Pancreas (tissue), 10 donors: ENCODE measurements at places on chromosomes 5 and 9. TPM values are rescaled to one million over a fixed set of nuclear protein-coding genes. Genes with fewer than 3 reads are reported as not detected.

Gene PCDHB5
- 2.4 TPM for total RNA-seq

Gene RORB
- 0.26 TPM for total RNA-seq

Gene FPGS
- 27.0 TPM for total RNA-seq

Gene CARTPT
- total RNA-seq: not detected

Gene IFNB1
- total RNA-seq: not detected

Gene AGXT2
- total RNA-seq: not detected

Gene POLK
- total RNA-seq: 12.0 TPM

Gene GABRB2
- total RNA-seq: not detected

Gene ECM2
- total RNA-seq: 0.56 TPM

Gene KIF4B
- not detected for total RNA-seq

- DNase-seq: no peak
These were observed 111.3 kb upstream of the FST start for GRCh38 chr5:53368966-53369605.

DNA sequence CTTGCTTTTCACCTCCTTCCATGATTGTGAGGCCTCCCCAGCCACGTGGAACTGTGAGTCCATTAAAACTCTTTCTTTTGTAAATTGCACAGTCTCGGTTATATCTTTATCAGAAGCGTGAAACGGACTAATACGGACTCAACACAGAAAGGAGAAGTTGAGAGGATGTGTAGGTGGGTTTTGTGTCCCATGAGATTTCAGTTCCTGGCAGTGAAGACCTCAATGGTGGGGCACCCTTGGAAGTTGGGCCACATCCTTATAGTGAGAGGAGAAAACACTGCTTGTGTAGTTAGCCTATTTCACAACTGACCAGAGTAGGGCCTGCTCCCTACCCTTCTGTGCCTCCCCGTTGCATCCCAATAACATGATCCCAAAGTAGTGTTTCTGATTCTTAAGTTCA is 98.9 kb upstream of the TNC start:
- no peak for DNase-seq

GRCh38 chr9:72871685-72872084 is 81.2 kb downstream of the ALDH1A1 start:
- DNase-seq: no peak

DNA sequence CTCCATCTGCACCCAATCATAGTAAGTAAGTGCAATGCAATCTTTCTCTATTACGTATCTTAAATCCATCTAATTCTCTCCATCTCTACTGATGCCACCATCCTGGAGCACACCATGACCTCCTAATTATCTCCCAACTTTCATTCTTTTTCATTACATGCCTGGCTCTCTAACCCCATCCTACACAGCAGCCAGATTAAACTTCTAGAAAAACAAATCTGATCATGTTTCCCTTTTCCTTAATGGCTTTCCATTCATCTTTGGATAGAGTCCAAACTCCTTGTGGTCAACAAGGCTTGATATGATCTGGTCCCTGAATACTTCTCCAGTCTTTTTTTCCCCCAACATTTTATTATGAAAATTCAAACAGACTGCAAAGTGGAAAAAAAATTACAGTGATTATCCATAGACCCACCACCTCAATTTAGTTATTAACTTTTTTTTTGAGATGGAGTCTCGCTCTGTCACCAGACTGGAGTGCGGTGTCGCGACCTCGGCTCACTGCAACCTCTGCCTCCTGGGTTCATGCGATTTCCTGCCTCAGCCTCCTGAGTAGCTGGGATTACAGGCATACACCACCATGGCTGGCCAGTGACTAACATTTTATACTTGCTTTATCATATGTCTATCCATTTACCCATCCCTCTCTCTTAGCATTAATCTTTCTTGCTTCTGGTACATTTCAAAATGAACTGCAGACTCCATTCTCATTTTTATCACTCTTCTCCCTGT is 5.2 kb downstream of the PPP2R2B start:
- DNase-seq: no peak

GRCh38 chr9:2180704-2181103 is 165.6 kb downstream of the SMARCA2 start:
- no peak for DNase-seq

DNA sequence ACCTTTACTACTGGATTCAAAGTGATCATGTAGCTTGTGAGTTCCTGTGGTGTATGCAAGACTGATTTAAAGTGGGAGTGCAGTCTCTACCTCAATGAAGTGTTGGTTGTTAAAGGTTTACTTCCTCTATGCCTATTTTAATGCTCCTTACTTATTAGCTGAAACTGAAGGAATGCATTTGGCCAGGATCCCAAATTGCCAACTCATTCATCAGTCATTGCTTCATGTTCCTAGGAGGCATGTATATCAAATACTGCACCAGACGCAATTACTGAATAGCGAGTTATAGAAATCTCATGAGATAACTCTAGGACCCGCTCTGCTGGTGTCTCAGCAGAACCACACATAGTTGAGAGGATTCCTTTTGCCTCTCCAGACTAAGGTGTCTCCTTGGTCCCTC is 143.0 kb upstream of the RPS23 start:
- DNase-seq: no peak

DNA sequence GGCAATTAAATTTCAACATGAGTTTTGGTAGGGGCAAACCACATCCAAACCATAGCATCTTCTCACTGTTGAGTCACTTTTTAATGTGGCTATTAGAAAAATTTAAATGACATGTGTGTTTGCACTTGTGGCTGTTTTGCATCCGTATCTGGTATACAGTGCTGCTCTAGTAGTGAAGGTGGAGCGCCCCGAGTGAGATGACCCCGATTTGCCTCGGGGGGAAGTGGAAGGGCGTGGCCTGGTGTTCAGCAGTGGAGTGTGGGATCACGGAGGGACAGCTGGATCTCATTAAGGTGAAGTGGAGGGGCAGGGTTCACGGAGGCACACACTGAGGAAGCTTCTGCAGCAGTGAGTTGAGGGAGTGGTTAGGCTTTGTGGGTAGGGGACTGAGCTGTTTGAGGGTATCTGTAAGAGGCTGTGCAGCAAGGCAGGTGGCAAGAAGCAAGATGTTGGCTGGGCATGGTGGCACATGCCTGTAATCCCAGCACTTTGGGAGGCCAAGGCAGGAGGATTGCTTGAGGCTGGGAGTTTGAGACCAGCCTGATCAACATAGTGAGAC is 6.2 kb upstream of the GMCL2 start:
- no peak for DNase-seq

GRCh38 chr9:95954940-95955339 is 79.4 kb downstream of the ERCC6L2 start:
- no peak for DNase-seq

GRCh38 chr5:168244838-168245559 is 46.4 kb upstream of the WWC1 start:
- no peak for DNase-seq

DNA sequence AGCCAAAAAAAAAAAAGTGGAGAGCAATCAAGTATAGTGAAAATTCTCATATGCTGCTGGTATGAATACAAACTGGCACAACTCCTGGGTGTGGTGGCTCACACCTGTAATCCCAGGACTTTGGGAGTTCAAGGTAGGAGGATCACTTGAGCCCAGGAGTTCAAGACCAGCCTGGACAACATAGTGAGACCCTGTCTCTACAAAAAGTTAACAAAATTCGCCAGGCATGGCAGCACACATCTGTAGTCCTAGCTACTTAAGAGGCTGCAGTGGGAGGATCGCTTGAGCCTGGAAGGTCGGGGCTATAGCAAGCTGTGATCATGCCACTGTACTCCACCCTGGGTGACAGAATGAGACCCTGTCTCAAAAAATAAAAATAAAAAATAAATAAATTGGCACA is 51.7 kb downstream of the FNIP1 start:
- no peak for DNase-seq

- no peak for DNase-seq
These were observed 100.8 kb upstream of the PITX1 start for GRCh38 chr5:135134691-135135381.

- DNase-seq: no peak
These were observed 85.6 kb upstream of the CACNA1B start for GRCh38 chr9:137791947-137792346.

DNA sequence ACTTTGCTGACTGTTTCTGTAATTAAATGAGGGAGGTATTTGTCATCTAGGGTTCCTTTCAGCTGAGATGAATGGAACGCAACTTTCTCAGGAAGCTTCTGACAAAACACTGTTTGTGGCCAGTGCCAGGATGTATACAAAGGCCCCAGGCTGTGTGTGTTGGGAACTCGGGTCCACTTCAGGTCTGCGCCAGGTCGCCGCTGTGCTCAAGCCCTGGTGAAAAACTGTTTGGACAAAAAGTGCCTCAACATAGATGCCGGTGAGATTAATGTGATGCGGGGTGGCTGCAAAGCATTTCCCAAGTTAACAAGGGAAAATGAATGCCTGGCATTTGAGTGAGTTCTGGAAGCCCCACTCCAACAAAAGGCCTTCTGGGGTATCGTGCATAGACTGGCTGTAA is 156.4 kb downstream of the GABBR2 start:
- no peak for DNase-seq

GRCh38 chr9:100700689-100701318 is 122.9 kb downstream of the CAVIN4 start:
- peak; percentile 31 for DNase-seq

DNA sequence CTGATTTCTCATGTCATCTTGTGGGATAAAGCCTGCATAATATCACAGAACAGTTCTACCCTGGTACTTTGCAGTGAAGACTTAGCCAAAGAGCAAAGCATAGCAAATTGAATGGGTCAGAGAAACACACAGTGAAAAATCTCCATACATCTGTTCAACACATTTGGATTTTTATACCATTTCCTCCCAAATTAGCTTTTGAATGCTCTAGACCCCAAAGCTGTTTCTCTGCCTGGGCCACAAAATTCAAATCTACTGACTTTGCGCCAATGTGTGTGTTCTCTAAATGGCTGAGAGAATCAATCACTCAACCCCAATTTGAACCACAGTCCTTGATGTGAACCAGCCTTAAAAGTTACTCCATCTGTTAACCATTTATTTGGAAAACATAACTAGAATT is 236.9 kb upstream of the NFIL3 start:
- no peak for DNase-seq

DNA sequence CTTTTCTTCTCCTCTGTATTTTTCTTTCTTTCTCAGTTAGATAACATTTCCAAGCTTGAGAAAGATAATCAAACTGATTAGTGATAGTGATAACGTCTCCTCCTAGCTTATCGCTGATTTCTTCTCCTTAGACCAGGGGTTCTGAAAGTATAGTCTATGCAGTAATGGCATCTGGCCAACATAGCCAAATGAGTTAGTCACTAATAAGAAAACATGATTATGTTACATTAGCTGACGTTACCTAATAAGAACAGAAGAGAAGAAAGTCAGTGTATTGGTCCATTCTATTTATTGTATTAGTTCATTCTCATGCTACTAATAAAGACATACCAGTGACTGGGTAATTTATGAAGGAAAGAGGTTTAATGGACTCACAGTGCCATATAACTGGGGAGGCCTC is 111.2 kb downstream of the STRBP start:
- DNase-seq: no peak

- DNase-seq: no peak
These were observed 386.8 kb upstream of the PTPRD start for GRCh38 chr9:10999646-11000045.

DNA sequence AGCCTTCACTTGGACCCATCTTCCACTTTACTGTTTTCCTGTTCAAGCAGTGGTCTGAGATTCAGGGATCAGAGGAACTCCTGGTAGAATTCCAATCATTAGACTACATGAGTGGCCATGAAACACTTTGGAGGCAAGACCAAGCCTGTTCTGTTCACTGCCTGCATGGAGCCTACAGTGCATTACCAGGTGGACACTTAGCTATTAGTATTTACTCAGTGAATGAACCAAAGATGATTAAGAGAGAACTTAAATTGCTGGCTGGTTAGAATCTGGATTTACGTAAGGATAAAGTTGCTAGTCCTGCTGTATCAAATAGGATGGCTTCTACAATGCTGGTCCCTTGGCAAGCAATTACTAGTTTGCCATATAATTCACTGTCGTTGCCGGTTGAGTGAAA is 245.5 kb downstream of the ARRDC3 start:
- DNase-seq: no peak

DNA sequence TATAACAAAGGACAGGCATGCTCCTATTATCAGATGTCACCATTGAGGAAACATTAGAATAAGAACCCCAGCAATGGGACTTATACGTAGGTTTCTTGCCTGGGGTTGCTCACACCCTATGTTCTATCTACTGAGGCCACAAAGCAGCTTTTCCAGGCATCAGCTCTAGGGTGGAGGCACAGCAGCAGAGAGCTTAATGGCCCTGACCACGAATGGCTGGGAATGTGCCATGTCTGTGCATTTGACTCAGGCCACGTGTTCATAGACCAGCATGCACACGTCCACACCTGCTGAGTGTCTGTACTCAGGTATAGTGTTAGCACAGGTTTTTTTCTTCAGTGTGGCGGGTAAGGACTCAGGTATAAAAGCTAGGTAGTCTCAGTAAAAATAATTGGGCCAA is 129.4 kb downstream of the AOPEP start:
- no peak for DNase-seq

GRCh38 chr9:12554636-12555035 is 138.5 kb upstream of the TYRP1 start:
- no peak for DNase-seq

- DNase-seq: no peak
These were observed 22.5 kb upstream of the RANBP3L start for GRCh38 chr5:36323926-36324781.

GRCh38 chr5:95995962-95996489 is 34.4 kb upstream of the ELL2 start:
- DNase-seq: no peak

DNA sequence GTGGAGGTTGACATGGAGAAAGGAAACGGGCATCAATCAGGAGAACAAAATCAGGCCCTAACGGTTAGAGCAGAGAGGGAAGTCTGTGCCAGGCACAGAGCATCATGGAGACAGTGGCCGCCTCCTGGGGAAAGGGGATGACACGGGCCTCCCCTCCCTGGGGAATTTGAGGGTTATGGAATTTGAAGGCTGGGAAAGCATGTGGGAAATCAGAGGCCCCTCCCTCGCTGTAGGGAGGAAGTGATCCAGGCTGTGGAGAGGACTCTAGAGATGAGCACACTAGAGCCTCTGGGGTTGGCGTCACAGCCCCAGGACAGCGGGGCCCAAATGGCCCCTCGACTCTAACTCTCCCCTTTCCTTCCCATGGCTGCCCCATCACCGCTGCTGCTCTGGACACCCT is 36.7 kb downstream of the PROP1 start:
- no peak for DNase-seq

- DNase-seq: no peak
These were observed 115.0 kb downstream of the PRKACG start for GRCh38 chr9:68898781-68899439.
